ENCODE measurements at places on chromosomes 3 and 15. TPM values are rescaled to one million over a fixed set of nuclear protein-coding genes. Genes with fewer than 3 reads are reported as not detected.

- no peak for DNase-seq
Measured at GRCh38 chr3:53384465-53385423, 37.4 kb upstream of the DCP1A start.

DNA sequence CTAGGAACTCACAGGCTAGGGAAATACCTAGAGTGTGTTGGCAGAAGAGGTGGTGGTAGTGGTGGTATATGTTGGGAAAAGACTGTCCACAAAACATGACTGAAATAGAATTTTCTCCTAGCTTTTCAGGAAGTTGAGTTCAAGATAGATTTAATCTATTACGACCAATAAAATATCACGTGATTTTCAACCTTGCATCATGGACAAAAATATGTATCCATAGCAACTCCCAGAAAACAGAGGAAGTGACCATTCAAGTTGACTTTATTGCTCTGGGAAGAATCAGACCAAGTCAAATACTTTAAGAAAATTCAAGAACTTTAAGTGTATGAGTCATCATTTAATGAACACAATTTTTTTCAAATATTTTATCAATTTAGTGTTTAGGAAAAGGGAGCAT lies 347.0 kb upstream of the ZNF385D start:
- no peak for DNase-seq

DNA sequence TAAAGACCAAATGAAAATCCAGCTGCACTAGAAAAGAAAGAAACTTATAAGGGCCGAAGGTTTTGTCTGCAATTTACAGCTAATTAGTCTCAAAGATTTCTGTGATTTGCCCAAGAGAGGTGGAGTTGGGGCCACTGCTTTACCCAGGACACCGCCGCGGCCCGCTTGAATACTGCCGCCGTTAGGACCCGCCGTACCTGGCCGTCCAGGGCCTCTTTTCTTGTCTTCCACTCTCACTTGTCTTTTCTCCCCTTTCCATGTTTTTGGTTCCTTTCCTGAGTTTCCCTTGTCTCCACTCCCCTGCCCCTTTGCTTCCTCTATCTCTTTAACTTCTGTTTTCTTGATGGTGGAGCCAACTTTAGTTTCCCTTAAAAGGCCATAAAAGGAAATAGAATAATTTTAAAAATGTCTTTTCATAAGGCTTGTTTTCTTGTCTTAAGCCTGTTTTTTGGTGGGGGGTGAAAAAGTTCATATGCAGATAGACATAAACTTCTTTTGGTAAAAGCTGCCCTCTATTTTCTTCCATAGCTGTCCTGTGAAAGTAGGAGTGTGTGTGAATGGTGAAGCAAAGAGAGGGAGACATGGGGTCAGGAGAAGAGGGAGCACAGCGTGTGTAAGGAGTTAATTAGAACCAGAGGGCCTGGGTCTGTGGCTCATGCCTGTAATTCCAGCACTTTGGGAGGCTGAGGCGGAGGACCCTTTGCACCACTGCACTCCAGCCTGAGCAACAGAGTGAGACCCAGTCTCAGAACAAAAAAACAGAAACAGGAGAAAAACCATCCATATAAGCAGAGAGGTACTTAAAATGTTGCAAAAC lies 16.0 kb upstream of the CCNL1 start:
- DNase-seq = peak; percentile 23

- DNase-seq = no peak
Measured at GRCh38 chr15:48806151-48806550, 4.7 kb downstream of the CEP152 start.

- DNase-seq = no peak
Measured at GRCh38 chr3:42013691-42014457, 52.0 kb upstream of the ULK4 start.

DNA sequence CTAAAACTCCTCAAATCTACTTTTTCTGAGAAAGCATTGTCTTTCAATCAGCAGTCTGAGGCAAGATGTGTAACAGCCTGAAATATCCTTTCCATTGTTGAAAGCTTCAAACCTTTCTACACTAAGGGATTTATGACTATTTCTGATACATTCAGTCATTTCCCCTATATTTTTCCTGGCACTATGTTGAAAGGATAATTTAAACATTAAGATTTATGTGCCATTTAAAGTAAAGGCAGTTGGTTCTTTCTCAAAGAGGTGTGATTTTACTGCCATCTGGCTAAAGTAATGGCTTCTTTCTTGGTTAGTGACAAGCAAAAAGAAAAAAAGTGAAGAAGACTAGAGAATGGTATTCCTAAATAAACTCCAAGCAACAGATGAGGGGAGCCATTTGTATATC lies 249.6 kb upstream of the COL8A1 start:
- DNase-seq = no peak

- DNase-seq = no peak
Measured at GRCh38 chr3:196772102-196772501, 32.4 kb downstream of the PAK2 start.

Gene IL5RA
- polyA plus RNA-seq = not detected
